GM13977 (cell line): ENCODE measurements at places on chromosomes 3 and 15.
A peak's percentile ranks its signal among the peaks of the same experiment; 100 is the strongest.

DNA sequence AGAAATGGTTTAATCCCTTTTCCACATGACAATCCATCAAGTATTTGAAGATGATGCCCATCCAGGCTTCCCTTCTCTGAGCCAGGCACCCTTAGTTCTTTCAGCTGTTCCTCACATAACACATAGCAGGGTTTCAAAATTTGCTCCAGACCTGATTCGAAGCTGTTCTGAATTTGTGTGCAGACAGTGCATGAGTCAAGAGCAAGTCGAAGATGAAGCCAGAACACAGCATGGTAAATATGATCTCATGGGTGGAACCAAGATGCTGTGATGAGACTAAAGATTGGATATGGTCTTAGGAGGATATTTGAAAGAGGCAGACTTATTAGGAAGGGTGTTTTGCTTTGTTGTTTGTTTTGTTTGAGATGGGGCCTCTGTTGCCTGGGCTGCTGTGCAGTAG lies 32.6 kb upstream of the PDE8A start:
- DNase-seq = no peak

- DNase-seq = no peak
Measured at GRCh38 chr15:99122831-99123712, 18.2 kb downstream of the SYNM start.

DNA sequence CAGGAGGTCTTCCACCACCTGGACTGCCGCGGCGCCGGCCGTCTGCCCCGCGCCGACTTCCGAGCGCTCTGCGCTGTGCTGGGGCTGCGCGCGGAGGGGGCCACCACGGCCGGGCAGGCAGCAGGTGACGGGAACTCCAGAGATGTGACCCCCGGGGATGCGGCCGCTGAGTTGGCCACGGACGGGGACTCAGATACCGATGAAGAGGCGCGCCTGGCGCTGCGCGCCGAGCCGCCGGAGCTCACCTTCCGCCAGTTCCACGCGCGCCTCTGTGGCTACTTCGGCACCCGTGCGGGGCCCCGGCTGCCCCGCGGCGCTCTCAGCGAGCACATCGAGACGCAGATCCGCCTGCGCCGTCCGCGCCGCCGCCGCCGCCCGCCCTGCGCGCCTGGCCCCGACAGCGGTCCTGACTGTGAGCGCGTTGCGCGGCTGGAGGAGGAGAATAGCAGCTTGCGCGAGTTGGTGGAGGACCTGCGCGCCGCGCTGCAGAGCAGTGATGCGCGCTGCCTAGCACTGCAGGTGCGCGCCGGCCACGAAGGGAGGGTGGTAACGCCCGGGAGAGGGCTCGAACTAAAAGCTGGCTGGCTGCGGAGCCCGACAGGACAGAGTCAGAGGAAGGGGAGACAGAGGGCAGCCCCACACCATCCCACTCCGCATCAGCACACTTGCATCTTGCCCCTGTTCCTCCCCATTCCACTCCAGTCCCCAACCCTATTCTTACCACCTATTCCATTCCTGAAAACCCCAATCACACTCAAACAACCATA lies 885 bp downstream of the EFCC1 start:
- DNase-seq = no peak

- DNase-seq = no peak
Measured at GRCh38 chr3:63795438-63795837, 23.7 kb upstream of the C3orf49 start.

- DNase-seq = no peak
Measured at GRCh38 chr15:100471933-100472332, 56.8 kb downstream of the CERS3 start.

DNA sequence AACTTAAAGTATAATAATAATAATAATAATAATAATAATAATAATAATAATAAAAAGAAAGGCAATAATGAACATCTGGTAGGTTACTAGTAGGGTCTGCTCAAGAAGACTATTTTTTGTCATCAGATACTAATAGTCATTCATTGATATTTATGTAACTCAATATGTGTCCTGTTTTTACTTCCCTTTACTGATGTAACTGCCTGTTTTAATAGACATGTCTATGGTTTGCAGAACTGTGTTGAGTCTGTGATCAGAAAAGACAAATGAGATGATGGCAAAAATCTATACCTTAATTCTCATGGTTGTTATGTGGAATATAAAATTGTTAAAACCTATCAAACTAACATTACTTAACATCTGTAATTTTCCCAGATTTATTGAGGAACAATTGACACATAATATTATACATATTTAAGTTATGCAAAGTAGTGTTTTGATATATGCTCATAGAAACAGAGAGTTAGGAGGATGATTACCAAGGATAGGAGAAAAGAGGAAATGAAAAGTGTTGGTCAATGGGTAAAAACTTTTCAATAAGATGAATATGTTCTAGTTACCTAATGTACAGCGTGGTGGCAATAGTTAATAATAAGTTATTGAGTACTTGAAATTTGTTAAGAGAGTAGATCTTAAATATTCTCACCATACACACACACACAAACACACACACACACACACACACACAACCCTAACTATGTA lies 699.4 kb downstream of the ZPLD1 start:
- no peak for DNase-seq

GRCh38 chr3:185552358-185552877 lies at the start of gene LIPH:
Gene LIPH (minus strand): TSS chr3:185552588. CDS start chr3:185552471, 117 bp downstream.
- DNase-seq = peak; percentile 53

DNA sequence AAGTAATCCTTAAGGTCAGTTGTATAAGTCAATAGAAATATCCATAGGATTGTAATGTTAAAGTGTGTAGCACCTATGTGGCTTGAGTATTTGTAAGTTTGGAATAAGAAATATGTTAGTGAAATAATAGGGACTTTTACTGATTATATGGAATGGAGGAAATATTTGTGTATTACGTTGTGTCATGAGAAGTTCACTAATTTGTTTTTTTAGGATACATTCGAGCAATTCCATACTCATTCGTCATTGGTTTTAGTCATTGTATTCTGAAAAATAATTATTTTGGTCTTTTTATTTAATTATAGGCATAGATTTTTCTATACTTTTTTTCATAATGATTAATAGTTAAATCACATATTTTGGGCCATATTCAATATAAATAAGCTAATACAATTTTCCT lies 21.0 kb downstream of the MBNL1 start:
- no peak for DNase-seq

- DNase-seq = no peak
Measured at GRCh38 chr3:106263011-106263410, 394.2 kb upstream of the CBLB start.

GRCh38 chr3:55486857-55487380 lies at the start of gene WNT5A:
Gene WNT5A (minus strand): TSS chr3:55487306. CDS start chr3:55486985, 321 bp downstream.
- no peak for DNase-seq

DNA sequence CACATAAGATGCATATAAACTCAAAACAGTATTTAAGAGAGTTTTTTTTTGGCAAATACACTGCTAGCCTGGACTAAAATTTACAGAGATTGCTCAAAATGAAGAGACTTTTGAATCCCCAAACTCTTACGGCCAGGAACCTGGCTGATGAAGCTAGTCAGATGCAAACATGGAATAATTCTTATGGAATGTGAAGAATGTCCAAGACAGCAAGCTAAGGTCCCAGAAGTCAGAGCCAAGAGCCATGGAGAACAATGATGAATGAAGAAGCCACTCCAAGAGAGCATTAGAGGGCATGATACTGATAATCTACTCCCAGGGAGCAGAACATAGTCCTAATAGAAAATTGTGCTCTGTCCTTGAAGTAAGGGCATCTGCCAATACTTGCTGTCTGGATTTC lies 705.5 kb downstream of the DIPK2A start:
- DNase-seq = no peak

- DNase-seq = peak; percentile 36
Measured at GRCh38 chr3:72259755-72260587, 475.0 kb upstream of the PROK2 start.

DNA sequence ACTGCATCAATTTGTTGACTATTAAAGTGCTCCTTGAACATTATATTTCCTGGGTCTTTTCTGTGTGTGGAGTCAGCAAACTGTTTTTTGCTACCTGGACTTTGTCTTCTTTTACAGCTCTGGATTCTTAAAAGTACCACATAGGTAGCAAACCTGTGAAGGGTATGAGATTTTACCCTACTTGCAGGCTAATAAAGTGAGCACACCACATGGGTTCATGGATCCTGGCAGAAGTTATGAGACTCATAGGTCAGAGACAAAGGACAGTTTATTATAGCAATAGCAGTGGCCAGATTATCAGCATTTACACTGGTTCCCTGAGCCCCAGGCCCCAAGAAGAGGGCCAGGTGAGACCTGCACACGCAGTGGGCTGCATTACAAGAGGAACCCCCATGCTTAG lies 8.0 kb upstream of the SACM1L start:
- DNase-seq = no peak

DNA sequence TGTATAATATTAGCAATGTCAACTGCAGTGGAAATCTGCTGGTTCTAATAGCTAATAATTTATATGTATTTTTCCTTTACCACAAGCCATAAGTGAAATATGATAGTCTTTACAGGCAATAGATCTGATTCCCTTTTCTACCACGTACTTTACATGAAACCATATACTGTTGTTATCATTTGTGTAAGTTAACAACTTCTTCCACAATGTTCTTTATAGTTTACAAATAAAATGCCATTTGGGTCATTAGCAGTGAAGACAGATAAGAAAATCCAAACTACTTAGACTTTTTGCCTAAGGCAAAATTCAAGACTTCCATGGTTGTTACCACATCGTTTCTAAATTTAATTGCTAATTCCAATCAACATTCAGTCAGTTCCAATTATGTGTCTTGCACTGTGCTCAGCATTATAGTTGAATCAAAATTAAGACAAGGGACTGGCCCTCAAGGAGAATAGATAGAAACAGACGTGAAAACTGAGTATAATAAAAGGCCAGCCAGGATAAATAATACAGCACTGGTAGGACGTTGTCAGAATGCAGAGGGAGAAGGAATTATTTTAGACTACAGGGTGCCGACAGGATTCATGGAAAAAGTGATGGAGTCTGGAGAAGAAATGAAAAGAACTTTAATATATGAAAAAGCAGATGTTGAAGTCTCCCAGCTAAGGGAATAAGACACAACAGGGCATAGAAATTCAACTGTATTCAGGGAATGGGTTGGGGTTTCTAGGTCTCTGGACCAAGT lies 249.8 kb downstream of the ALCAM start:
- no peak for DNase-seq

GRCh38 chr15:29968099-29968894 lies 114.5 kb upstream of the GOLGA8J start:
- DNase-seq = no peak

DNA sequence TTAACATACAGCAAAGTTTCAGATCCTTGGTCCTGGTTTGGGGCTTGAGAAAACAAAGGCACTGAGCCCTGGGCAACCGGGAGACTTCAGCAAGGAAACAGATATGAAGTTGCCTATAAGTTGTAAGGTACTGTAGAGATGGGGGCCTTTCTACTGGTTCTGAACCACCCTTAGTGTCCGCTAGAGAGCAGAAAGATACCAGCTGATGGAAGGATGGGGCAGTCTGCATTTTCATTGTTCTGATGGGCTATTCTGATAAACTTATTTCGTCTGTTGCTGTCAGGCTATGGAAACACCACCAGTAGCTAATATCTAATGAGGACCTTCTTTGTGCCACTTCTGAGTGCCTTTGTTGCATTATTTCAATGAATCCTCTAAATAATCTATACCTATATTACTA lies 38.7 kb downstream of the FGD5 start:
- no peak for DNase-seq
